ENCODE measurements at places on chromosomes 2 and 18.

GRCh38 chr2:165056564-165056963, 101.2 kb upstream of the SLC38A11 start:
- DNase-seq: no peak

- peak; percentile 64 for DNase-seq
Observed at GRCh38 chr2:45681675-45682074, 30.2 kb downstream of the PRKCE start.

GRCh38 chr2:38070438-38070837, 5.5 kb downstream of the CYP1B1 start:
- DNase-seq: no peak

DNA sequence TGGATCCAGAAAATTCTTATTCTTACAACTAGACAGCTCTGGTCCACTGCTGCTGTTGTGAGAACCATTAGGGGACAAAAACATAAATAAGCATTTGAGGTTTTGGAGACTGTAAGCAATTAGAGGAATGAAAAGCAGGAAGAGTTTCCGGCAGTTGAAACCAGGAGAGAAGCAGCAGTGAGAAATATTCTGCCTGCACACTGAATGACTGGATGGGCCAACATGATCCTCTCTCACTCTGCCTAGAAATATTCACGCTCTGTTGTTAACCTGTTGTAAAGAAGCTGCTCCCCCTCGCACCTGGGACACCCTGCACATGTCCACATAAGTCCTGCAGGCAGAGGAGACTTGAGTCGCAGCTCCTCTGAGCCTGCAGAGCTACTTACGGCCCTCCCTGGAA, 60.4 kb upstream of the RNF152 start:
- no peak for DNase-seq

- no peak for DNase-seq
Observed at GRCh38 chr18:36265015-36265414, 32.5 kb upstream of the FHOD3 start.

- DNase-seq: no peak
Observed at GRCh38 chr2:240277807-240278522, 137.5 kb upstream of the OTOS start.

GRCh38 chr2:194289712-194290346, 1367.2 kb upstream of the SLC39A10 start:
- DNase-seq: no peak

DNA sequence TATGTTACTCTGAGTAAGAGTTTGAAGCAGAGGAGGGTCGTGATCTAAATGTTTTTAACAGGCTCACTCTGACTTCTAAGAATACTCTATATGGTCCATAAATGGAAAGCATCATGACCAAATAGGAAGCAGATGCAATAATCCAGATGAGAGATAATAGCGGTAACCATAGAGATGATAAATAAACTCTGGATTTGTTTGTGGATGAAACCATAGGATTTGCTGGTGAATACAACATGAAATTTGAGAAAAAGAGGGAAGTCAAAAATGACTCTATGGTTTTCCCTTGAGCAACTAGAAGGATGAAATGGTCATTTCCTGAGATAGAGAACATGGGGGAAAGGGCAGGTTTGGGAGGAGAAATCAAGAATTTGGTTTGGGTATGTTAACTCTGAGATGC, 3.9 kb downstream of the HEATR5B start:
- DNase-seq: no peak

DNA sequence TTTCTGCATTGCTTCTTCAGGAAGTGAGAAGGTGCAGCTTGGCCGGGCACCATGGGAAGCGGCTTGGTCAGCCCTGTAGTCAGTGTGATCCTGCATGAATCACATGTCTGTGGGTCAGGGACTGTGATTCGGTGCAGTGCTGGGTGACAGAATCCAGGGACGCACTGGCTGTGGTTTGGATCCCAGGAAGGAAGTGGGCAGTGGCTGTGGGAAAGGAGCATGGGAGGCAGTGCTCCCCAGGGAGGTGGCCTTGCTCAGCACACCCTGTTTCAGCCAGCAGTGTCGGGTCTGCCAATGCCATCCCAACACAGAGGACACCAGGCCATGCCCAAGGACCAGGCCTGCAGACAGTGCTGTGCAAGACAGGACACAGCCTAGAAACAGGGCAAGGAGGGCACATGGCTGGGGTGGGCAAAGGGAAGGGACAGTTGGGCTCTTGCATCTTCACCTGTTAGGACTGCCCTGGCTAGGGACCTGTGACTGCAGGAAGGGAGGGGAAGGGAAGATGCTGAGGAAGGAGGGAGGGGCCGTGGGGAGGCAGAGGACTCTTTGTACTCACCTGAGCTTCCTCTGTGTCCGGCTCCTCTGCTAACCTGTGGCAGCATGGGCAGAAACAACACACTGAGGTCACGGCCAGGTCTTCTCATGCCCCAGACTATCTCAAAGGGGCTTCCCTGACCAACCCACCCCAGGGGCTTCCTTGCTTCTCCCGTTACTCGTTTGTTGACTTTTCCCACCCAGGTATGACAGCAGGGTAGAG, 37.2 kb upstream of the DNMT3A start:
- no peak for DNase-seq

DNA sequence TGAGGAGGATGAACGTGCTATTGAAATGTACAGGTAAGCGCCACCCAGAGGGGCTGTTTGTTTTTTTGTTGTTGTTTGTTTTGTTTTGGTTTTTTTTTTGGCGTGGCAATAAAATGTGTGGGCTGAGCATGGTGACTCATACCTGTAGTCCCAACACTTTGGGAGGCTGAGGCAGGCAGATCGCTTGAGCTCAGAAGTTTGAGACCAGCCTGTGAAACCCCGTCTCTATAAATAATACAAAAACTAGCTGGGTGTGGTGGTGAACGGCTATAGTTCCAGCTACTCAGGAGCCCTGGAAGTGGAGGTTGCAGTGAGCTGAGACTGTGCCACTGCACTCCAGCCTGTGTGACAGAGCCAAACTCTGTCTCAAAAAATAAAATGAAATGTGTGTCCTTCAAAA, 6.2 kb downstream of the PDCL3 start:
- no peak for DNase-seq

GRCh38 chr18:47032945-47033344, 2.5 kb downstream of the ELOA2 start:
- DNase-seq: no peak

DNA sequence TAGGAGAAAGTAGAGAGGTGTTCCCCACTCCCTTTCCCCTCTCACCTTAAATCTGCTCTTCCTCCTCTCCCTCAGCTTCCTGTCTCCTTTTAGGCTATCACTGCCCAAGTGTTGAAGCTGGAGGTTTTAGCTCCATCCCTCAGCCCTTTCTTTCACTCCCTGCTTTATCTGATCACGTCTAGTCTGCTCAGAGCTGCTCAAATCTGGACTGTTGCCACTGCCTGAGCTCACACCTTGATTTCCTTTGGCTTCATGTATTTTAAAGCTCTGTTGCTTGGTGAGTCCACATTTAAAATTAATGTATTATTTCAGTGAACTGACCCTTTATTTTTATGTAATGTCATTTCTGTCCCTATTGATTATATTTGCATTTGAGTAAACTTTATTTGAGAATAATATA, 236.6 kb downstream of the PTGR3 start:
- no peak for DNase-seq

GRCh38 chr2:39676342-39676741, 10.6 kb downstream of the TMEM178A start:
- no peak for DNase-seq

GRCh38 chr2:1081451-1082225, 131.0 kb downstream of the SNTG2 start:
- no peak for DNase-seq

GRCh38 chr2:238423561-238424312, 3.0 kb upstream of the ASB1 start:
- no peak for DNase-seq

- no peak for DNase-seq
Observed at GRCh38 chr2:235958221-235958930, 209.8 kb downstream of the GBX2 start.

DNA sequence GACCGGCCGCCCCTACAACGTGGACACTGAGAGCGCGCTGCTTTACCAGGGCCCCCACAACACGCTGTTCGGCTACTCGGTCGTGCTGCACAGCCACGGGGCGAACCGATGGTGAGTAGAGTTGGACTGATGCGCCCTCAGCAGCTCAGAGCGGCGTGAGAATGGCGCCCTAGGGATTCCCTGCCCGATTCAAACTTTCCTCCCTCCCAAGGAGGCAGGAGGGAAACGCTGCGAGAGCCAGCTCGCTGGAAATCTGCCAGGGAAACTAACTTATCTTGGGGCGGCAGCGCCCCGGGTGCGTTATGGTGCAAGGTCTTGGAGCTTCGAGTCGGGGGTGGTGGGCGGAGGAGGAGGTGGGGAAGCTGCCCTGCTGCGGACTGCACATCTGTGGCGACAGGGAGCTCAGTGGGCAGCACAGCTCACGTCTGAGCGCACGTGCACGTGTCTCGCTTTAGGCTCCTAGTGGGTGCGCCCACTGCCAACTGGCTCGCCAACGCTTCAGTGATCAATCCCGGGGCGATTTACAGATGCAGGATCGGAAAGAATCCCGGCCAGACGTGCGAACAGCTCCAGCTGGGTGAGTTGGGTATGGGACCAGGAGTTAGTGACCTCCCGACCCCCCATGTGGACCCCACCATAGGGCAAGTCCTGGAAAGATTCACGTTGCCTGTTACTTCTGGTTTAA, 697 bp downstream of the ITGA4 start:
- DNase-seq: no peak

- no peak for DNase-seq
Observed at GRCh38 chr18:77073336-77074093, 59.1 kb downstream of the MBP start.

- no peak for DNase-seq
Observed at GRCh38 chr2:95346738-95347671, 49.9 kb downstream of the KCNIP3 start.

DNA sequence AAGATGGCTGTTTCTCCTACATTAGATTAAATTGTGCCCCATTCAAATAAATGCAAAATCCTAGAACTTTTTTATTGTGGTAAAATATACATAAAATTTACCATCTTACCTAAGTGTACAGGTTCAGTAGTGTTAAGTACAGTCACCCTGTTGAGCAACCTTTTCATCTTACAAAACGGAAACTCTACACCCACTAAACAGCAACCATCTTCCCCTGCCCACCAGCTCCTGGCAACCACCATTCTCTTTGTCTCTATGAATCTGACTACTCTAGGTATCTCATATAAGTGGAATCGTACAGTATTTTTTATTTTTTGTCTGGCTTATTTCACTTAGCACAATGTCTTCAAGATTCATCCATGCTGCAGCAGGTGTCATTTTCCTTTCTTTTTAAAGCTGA, 53.0 kb downstream of the ASXL2 start:
- DNase-seq: no peak

DNA sequence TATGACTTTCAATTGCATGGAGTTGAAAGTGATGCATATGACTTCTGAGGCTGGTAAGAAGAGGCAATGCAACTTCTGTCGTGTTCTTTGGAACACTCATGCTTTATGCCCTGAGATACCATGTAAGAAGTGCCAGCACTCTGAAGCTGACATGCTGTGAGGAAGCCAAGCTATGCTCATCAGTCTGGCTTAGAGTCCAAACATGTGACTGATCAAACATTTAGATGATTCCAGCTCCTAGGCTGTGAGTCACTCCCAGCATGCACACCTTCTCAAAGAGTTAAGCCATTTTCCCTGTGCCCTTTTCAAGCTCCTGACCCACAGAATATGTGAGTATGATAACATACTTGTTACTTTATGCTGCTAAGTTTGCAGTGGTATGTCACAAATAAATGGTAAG, 15.8 kb upstream of the VRK2 start:
- DNase-seq: no peak

DNA sequence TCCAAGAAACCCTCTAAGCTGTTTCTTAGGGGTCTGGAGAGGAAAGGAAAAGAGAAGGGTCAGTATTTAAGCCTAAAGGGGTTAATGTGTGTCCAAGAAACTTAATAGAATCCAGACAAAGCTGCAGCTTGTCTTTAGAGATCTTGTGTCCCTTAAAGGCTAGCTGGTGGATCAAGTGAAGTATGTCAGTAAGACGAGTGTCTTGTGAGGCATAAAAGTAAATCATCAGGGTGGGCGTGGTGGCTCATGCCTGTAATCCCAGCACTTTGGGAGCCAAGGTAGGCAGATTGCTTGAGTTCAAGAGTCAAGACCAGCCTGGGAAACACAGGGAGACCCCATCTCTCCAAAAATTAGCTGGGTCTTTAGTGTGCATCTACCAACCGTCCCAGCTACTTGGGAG, 47.8 kb downstream of the CERS6 start:
- no peak for DNase-seq

- no peak for DNase-seq
Observed at GRCh38 chr2:53314718-53315117, 452.9 kb upstream of the CHAC2 start.

GRCh38 chr2:190947711-190948251, 66.2 kb downstream of the STAT1 start:
- peak; percentile 93 for DNase-seq

- no peak for DNase-seq
Observed at GRCh38 chr2:140529706-140530105, 1601.1 kb downstream of the LRP1B start.

DNA sequence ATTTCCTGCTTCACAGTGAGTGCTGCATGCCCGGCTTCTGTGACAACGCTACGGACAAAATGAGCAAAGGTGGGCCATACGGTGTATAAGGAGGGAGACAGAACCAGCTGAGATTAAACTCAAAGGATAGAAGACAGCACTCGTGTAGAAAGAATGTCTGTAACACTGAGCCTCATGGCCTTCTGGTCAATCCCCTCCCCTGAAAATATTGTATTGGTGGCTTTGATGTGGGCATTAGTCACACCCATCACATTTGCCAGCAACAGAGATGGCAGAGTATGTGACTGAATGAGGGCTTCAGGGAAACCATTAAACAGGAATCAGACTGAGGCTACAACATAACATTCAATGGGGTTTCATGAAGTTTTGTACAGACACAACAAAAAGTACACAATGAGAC, 287.8 kb upstream of the CCDC68 start:
- no peak for DNase-seq

- DNase-seq: no peak
Observed at GRCh38 chr18:73638709-73639108, 508.9 kb downstream of the FBXO15 start.

- no peak for DNase-seq
Observed at GRCh38 chr2:187505065-187505672, 49.1 kb downstream of the TFPI start.

GRCh38 chr2:43221124-43221762, 5.2 kb downstream of the ZFP36L2 start:
- peak; percentile 95 for DNase-seq

DNA sequence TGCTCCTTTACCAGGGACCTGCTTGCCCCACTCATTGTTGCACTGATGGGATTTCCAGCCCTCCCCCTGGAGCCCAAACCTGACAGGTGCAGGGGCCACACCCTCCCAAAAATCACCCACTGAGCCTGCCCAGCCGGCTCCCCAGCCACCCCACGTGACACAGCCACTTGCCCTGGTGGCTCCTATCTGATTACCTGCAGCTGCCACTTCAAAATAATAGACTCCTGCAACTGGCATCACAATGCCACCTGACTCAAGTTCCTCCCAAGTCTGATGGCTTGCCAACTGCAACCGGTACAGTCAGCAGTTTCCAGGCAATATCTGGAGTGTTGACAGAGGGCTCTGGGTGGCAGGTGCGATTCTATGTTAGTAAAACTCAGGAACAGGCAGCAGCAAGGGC, 66.2 kb downstream of the CRACDL start:
- no peak for DNase-seq

- DNase-seq: no peak
Observed at GRCh38 chr2:15746703-15747550, 155.3 kb downstream of the DDX1 start.

GRCh38 chr2:98900721-98901120, 35.3 kb downstream of the CRACDL start:
- DNase-seq: no peak

GRCh38 chr18:57146956-57147636, at the start of gene BOD1L2:
Gene BOD1L2 (plus strand): TSS chr18:57147087. CDS start chr18:57147313, 226 bp downstream.
- no peak for DNase-seq
